ENCODE measurements at places on chromosomes 16 and 17.

DNA sequence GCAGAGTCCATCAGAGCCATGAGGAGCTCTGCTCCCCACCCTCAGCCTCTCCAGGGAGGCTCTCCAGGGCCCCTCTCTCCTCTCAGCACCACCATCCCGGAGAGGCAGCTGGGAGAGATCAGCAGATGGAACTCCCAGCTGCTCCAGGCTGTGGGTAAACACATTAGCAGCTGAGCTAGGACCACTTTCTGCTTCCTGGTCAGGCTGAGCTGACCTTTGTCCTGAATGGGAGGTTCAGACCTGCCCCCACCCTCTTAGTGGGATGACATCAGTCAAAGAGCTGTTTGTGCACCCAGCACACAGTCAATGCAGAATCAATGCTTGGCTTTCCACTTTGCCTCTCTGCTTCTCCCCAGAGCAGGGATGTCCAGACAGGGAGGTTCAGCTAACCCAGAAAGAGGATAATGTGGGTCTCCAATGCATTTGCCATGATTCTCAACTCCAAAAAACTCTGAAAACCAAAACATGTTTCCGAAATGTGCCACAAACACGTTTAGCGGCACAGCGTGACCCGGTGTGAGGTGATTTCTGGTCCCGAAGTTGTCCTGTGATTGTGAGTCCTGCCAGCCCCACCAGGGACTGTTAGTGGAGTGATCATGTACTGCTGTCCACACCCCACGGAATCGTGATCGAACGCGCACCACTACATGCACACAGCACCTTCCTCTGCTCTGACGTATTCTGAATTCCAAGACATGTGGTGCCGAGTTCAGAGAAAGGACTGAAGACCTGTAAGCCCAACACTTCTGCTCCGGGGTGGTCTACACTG is 6.7 kb downstream of the GPR142 start:
- DNase-seq, result no peak

DNA sequence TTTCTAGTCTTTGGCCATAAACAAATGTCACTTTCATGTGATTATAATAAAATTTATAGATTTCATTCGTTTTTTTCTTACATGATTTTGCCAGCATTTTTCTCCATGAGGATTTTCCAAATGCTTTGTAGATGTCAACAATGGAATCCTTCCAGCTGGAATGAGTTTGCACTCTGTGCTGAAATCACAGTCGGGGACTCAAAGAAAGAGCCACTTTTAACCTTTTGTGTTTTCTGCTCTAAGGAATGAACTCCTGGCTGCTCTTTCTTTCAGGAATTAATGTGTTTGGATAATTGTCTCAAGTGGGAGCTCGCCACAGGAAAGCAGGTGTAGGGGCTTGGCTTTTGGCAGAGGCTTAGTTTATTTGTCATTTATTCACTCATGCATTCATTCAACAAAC is 372.3 kb upstream of the SALL1 start:
- no peak for DNase-seq

GRCh38 chr17:43003542-43004172 is 2.9 kb upstream of the IFI35 start:
- DNase-seq, result no peak

- DNase-seq, result no peak
Observed at GRCh38 chr17:70190959-70191805, 21.9 kb downstream of the KCNJ2 start.

GRCh38 chr16:12124742-12125141 is 148.2 kb downstream of the SNX29 start:
- no peak for DNase-seq

- DNase-seq, result no peak
Observed at GRCh38 chr17:47741793-47742145, 8.7 kb downstream of the TBX21 start.

- peak; percentile 26 for DNase-seq
Observed at GRCh38 chr17:4375039-4375748, 8.7 kb upstream of the UBE2G1 start.

DNA sequence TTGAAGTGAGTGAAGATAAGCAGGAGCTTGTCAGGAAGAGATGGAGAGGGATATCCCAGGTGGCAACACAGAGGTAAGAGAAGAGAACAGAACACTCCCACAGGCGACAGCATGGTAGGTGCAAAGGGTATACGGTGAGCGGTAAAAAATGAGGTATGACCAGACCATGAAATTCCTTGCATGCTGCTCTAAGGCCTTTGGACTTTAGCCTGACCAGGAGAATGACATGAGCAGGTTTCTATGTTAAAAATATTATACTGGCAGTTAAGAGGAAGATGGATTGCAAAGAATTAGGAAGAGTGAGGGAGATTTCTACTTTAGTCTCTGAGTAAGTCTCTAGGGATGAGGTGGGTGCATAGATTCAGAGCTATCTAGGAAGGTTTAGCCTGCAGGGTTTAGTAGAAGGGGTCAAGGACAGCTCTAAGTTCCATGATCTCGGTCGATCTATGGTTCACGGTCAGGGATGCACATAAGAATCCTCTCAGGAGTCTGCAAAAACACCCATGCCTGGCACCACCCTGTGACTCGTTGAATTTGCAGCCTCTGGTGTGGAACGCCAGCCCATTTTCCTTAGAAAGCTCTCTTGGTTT is 65.7 kb downstream of the HLF start:
- DNase-seq, result no peak

- no peak for DNase-seq
Observed at GRCh38 chr16:66258916-66259845, 107.3 kb upstream of the CDH5 start.

GRCh38 chr17:76049239-76049638 is 22.1 kb upstream of the EVPL start:
- DNase-seq, result no peak

- no peak for DNase-seq
Observed at GRCh38 chr17:16512011-16512410, 20.0 kb upstream of the LRRC75A start.

GRCh38 chr17:50558091-50558490 is 2.4 kb upstream of the CACNA1G start:
- DNase-seq, result no peak

DNA sequence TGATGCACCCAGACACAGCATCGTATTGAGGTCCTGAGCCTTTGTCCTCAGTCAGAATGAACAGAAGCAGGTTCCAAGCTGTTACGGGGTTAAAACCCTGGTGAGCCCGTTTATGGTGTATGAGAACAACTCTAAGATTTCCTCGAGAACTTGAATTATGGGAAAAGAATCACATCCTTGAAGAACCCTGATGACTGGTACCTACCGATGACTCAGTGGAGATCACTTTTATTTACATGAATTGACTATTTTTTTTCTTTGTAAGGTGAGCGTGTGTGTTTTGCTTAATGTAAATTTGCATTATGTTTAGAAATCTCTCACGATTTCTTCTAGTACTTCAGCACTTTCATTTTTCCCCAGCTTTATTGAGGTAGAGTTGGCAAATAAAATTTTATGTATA is 3.3 kb upstream of the KRTAP4-4 start:
- DNase-seq, result no peak

Data from CD4-positive, alpha-beta T cell treated with Interleukin-6 at 100 ng/mL for 8 hours (primary cell).